ENCODE measurements at places on chromosomes 6 and 20.

DNA sequence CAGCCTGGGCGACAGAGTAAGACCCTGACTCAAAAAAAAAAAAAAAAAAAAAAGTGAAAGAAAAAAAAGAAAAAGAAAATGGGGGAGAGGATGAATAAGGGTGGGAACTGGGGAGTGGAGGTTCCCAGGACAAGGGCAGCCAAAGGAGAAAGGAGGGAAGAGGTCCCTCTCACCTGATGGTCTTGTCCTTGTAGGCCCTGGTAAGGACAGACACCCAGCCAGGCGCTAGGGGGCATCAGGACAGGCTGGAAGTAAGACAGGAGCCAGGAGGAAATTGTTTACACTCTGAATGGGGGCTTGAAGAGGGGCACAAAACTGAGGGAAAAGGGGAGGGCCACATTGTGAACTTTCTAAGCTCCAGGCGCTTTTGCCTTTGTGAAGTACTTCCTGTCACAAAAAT lies 2.3 kb upstream of the ALDH5A1 start:
- no peak for DNase-seq

- no peak for DNase-seq
These were observed 32.9 kb upstream of the RPL7L1 start for GRCh38 chr6:42846505-42846904.

DNA sequence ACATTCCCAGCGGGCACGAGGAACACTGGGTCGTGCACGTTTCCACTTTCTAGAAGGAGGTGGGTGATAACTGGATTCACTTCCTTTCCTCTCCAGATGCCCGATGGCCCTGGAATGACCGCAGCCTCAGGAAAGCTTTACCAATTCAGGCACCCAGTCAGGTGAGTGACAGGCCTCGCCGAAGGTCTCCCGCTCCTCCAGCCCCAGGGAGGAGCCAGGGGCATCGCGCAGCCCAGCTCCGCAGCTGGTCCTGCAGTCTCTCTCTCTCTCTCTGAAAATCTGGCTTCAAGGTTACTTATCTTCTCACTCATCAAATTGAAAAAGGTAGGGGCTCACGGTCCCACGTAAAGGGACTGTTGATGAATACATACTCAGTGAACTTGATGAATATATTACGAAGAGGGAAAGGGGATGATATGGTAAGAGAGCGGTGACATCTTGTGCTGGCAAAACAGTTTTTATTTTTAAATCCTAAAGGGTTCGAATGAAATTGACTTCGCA lies 891 bp downstream of the RIPPLY2 start:
- no peak for DNase-seq

DNA sequence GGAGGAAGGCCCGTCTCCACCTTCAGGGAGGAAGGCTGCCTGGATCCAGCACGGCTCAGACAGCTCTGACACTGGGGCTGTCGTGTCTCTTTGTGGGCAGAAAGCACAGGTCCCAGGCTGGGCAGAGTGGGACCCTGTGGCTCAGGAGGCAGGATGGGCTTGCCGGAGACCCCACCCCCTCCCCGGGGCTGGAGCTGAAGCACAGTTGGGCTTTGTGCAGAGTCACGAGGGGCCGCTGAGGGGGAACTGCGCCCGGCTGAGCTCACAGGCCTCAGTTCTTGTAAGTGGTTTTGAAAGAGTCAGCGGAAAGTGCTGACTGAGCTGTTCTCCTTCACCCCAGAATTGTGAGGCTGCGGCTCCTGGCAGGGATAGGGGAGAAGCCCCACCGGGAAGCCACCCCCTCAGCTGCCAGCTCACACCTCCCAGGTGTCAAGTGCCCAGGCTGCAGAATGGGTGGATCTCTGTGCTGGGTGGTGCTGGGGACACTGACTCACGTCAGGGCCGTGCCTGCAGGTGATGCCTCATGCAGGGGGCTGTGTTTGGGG lies 145.5 kb upstream of the RNF24 start:
- no peak for DNase-seq

GRCh38 chr20:44028868-44029847 lies 114.5 kb downstream of the TOX2 start:
- no peak for DNase-seq

GRCh38 chr6:106586815-106587415 lies 42.4 kb downstream of the RTN4IP1 start:
- no peak for DNase-seq

GRCh38 chr6:12892151-12892550 lies 175.6 kb downstream of the PHACTR1 start:
- no peak for DNase-seq

- no peak for DNase-seq
These were observed 210.4 kb downstream of the ANKRD60 start for GRCh38 chr20:58017970-58018530.

GRCh38 chr6:56242346-56242745 lies 5.0 kb downstream of the COL21A1 start:
- DNase-seq, result no peak

Measured in T-cell (primary cell).